ENCODE measurements at places on chromosomes 5 and 9. TPM values are rescaled to one million over a fixed set of nuclear protein-coding genes. Genes with fewer than 3 reads are reported as not detected.

Gene ABL1
- polyA plus RNA-seq: 75.0 TPM

Gene ECSCR
- polyA plus RNA-seq: 38.8 TPM

Gene HNRNPK
- 339 TPM for polyA plus RNA-seq

Gene CDH12
- 0.01 TPM for polyA plus RNA-seq

Gene IFNA2
- polyA plus RNA-seq: not detected

Gene PFN3
- polyA plus RNA-seq: not detected

Gene LCN9
- not detected for polyA plus RNA-seq

Measured in adipose tissue (tissue), 3 donors.